ENCODE measurements at places on chromosomes 4 and X. TPM values are rescaled to one million over a fixed set of nuclear protein-coding genes. Genes with fewer than 3 reads are reported as not detected.

Gene ARHGEF38
- total RNA-seq, result not detected

Gene GRID2
- total RNA-seq, result not detected

Gene SPANXN3
- total RNA-seq, result not detected

Gene ZNF595
- total RNA-seq, result 19.9 TPM

Gene CXCL8
- total RNA-seq, result 243 TPM

Data from thoracic aorta endothelial cell (primary cell).